Activated CD4-positive, alpha-beta T cell treated with anti-CD3 and anti-CD28 coated beads for 36 hours (primary cell): ENCODE measurements at places on chromosomes 5 and 9. TPM values are rescaled to one million over a fixed set of nuclear protein-coding genes. Genes with fewer than 3 reads are reported as not detected.

PCDH12 gene
- total RNA-seq: 0.70 TPM

DNA sequence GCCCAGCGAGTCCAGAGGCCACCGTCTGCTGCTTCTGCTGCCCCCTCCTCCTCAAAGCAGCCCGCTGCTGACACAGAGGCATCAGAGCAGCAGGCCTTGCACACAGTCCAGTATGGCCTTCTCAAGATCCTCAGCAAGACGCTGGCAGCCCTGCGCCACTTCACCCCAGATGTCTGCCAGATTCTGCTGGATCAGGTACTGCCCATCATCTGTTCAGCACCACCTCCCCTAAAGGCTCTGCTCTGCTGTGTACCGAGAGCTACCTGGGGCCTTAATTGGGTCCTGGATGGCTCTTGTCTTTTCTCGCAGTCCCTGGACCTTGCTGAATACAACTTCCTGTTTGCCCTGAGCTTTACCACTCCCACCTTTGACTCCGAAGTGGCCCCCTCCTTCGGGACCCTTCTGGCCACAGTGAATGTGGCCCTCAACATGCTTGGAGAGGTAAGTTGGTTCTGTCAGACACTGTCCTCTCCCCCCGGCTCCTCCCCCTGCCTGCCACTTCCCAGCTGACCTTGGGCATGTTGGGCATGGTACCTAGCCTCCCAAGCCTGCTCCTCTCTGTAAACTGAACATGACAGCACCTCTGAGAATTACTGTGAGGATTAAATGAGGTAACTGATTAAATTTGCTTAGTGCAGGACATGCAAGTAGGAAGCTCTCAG, 22.7 kb downstream of the SH3GLB2 start:
- no peaks in the 10 kb centered on the region for H3K27me3 ChIP-seq
- no peak for DNase-seq
- no peaks in the 10 kb centered on the region for H3K4me1 ChIP-seq

DNA sequence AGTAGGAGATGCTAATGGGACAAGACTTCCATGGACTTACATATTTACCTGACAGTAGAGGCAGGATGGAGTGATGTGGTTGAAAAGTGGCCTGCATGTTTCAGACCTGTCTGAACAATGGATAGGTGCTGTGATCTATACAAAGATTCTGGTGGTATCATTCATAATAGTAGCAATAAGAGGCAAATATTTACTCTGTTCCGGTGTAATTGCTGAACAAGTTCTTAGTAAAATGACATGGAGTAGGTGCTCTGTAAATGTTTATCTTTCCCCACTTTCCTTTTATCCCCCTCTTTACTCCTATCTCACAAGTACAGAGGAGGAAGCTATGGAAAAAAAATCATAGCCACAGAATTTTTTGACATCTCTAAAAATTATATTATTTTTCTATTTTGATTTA, 159.0 kb upstream of the SLC12A2 start:
- no peaks in the 10 kb centered on the region for H3K36me3 ChIP-seq
- H3K27me3 ChIP-seq: no peaks in the 10 kb centered on the region
- no peak overlapping the region for H3K27ac ChIP-seq
- no peak overlapping the region for H3K4me3 ChIP-seq
- no peaks in the 10 kb centered on the region for H3K4me1 ChIP-seq

DNA sequence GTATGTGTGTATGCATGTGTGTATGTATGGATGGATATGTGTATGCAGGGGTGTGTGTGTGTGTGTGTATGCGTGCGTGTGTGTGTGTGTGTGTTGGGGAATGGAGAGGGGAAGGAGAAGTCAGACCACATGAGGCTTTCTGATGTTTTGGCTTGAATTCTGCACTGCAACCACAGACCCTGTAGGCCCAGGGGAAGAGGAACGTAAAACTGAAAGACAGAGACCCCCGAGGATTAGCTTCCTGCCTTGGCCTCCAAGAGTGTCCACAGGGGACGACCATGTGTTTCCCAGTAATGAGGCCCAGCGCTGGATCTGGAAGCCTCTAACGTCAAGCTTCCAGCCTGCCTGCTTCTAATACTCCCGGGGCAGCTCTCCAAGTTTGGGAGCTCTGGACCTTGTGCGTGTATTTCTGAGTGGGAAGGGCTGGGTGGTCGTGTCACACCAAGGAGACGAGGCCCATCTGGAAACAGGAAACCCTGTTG, 5.8 kb downstream of the DCANP1 start:
- no peaks in the 10 kb centered on the region for H3K4me1 ChIP-seq
- no peak overlapping the region for H3K4me3 ChIP-seq
- H3K27me3 ChIP-seq: peaks cover 3% of the 10 kb centered on the region
- no peaks in the 10 kb centered on the region for H3K36me3 ChIP-seq
- no peak overlapping the region for H3K27ac ChIP-seq

- H3K27me3 ChIP-seq: no peaks in the 10 kb centered on the region
- H3K27ac ChIP-seq: no peak overlapping the region
- no peak overlapping the region for H3K4me3 ChIP-seq
- no peaks in the 10 kb centered on the region for H3K4me1 ChIP-seq
- H3K36me3 ChIP-seq: no peaks in the 10 kb centered on the region
Measured at GRCh38 chr5:170154297-170154696, 48.6 kb downstream of the FOXI1 start.

DNA sequence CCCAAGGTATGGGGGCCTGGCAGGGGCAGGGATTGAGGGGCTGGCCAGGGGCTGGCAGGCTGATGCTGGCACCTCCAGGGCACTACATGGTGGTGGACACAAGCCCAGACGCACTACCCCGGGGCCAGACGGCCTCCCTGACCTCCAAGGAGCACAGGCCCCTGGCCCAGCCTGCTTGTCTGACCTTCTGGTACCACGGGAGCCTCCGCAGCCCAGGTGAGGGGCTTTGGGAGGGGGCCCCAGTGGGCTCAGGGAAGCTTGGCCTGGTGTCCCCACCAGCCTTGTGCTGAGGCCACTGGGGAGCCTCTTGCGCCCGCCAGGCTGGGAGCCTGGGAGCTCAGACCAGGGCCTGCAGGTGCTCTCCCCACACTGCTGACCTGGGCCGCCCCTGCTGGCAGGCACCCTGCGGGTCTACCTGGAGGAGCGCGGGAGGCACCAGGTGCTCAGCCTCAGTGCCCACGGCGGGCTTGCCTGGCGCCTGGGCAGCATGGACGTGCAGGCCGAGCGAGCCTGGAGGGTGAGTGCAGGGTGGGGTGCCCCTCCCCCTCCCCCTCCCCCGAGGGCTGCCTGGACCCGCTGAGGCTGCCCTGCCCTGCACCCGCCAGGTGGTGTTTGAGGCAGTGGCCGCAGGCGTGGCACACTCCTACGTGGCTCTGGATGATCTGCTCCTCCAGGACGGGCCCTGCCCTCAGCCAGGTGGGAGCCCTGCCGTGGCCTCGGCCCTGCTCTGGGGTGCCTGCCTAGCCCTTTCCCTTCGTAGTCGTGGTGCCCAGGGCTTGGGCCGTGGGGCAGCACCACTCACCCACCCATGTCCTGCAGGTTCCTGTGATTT, 5.7 kb downstream of the MAMDC4 start:
- no peak overlapping the region for H3K4me3 ChIP-seq
- H3K27me3 ChIP-seq: no peaks in the 10 kb centered on the region
- DNase-seq: no peak
- H3K4me1 ChIP-seq: no peaks in the 10 kb centered on the region
- H3K36me3 ChIP-seq: peaks cover 3% of the 10 kb centered on the region
- H3K27ac ChIP-seq: no peak overlapping the region

GRCh38 chr5:136769093-136769492, 403.7 kb upstream of the TRPC7 start:
- H3K27me3 ChIP-seq: no peaks in the 10 kb centered on the region
- no peak overlapping the region for H3K4me3 ChIP-seq
- H3K4me1 ChIP-seq: no peaks in the 10 kb centered on the region
- H3K27ac ChIP-seq: no peak overlapping the region
- DNase-seq: no peak

DNA sequence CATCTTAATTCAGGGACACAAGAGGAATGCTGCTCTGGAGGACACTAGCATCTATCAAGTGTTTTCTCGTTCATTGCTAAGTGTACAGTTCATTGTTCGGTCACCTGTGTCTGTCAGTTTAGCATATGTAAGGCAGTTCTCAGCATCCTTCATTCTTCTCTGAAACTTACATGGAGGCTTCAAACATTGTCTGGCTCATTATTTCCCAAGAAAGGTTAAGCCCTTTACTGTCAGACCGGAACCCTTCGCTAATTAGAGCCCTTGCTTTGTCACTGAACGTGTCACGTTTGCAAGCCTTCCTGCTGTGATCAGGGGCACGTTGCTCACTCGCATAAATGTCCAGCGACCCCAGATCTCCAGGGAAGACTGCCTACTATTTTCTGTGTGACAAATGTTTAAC, 62.3 kb upstream of the RIOK2 start:
- H3K4me3 ChIP-seq: no peak overlapping the region

DNA sequence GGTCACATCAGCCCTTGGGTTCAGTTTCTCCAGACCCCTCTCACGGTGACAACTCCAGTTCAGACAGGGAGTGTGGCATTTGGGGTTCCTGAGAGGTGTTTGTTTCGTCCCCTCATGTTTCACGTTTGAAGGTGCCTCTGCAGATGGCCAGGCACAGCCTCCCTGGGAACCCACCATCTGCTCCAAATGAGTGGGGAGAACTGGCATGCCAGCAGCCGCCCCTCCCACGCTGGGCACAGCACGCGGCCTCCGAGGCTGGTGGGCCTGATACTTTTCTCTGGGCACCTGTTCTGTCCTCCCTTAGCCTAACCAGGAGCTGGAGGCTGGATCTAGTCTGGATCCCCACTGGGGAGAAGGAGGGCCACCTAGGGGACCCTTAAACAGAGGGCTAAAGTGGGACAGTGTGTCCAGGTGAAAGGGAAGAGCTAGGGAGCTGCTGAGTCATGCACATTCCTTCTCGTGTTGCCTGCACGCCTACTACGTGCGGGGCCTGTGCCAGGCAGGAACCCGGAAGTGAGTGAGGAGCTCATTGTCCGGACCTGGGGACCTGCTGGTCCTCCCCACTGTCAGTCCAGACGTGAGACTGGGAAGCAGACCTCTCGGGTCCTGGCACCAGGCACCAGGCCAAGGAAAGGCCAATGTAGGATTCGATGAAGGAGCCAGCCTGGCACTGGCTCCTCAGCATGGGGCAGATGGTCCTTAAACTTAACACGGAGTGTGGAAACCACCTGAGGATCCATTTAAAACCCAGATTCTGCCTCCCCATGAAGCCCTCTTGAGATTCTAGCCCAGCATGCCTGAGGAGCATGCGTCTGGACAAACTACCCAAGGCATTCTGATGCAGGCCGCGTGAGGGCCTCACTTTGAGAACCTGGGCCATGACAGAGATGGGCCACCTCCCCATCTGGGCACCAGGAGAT, 11.7 kb downstream of the DNM1 start:
- no peak overlapping the region for H3K27ac ChIP-seq
- H3K4me3 ChIP-seq: no peak overlapping the region
- DNase-seq: no peak
- peaks cover 2% of the 10 kb centered on the region for H3K27me3 ChIP-seq
- H3K4me1 ChIP-seq: peaks cover 11% of the 10 kb centered on the region
- no peaks in the 10 kb centered on the region for H3K36me3 ChIP-seq
